ENCODE measurements at places on chromosomes 5 and 9.
A peak's percentile ranks its signal among the peaks of the same experiment; 100 is the strongest.

DNA sequence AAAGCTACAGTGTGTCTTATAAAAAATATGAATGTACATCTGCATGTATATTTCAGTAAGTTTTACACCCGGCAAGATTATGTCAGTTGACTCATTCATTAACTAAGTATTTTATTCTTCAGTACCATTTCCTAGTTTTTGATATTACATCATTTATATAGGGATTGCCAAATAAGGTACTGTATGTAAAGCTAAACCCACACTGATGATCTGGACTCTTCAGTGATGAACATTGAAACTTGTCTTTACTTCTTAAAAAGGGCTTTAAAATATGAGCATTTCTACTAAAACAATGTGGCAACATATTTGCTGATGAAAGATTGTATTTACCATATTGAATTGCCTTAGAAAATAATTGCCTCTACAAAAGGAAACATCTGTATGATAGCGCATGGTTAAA is 151.8 kb upstream of the TLX3 start:
- DNase-seq: no peak

- DNase-seq: no peak
These were observed 45.5 kb downstream of the PUM3 start for GRCh38 chr9:2798423-2798822.

- DNase-seq: peak; percentile 44
These were observed 74.1 kb upstream of the HSPA9 start for GRCh38 chr5:138649316-138649720.

GRCh38 chr5:55096861-55097260 is 5.6 kb upstream of the GZMA start:
- DNase-seq: no peak

DNA sequence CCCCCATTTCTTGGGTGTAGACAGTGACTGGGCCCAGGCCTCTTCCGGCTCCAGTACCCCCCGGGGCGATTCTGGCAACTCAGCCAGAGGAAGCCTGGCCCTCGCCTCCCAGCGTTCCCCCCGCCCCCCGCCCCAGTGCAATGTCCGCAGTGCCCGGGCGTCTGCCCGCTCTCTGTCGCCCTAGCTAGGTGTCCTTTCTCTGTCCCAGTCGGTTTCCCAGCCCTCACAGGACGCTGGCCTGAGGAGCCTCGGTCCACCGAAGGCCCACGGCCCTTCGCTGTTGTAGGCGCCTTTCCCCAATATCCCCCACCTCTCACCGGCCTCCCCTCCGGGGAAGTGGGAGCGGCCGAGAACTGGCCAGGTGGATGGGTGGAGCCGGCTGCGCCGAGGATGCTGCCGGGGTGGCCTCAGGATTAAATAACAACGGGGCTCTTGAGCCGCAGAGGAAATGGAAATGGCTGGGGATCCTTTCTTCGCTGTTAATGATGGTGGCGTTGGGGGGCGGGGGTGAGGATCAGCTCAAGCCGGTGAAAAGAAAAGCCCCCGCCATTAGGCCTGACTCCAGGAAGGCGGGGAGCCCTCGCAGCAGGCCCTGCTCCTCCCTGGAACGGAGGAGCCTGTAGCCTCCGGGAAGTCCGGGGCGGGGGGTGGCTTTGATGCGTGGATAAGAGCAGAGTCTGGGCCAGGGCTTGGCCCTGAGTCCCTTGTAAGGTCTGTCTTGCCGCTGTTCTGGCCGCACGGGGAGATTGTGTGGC is 1.1 kb upstream of the SPRY4 start:
- peak; percentile 75 for DNase-seq

DNA sequence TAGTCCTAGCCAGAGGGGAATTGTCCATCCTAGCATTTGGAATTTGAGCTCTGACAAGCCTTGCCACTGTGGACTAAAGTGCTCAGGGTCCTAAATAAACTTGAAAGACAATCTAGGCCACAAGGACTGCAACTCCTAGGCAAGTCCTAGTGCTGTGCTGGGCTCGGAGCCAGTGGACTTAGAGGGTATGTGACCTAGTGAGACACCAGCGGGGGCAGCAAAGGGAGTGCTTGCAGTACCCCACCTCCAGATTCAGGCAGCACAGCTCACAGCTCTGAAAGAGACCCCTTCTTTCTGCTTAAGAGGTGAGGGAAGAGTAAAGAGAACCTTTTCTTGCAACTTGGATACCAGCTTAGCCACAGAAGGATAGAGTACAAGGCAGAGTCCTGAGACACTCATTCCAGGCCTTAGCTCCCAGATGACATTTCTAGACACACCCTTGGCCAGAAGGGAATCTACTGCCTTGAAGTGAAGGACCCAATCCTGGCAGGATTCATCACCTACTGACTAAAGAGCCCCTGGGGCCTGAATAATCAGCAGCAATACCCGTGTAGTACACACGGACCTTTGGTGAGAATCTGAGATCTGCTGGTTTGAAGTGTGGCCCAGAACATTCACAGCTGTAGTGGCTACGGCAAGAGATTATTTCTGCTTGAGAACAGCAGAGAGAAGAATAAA is 164.6 kb downstream of the CCDC171 start:
- DNase-seq: no peak

- DNase-seq: no peak
These were observed 14.7 kb upstream of the NINJ1 start for GRCh38 chr9:93148721-93149120.

DNA sequence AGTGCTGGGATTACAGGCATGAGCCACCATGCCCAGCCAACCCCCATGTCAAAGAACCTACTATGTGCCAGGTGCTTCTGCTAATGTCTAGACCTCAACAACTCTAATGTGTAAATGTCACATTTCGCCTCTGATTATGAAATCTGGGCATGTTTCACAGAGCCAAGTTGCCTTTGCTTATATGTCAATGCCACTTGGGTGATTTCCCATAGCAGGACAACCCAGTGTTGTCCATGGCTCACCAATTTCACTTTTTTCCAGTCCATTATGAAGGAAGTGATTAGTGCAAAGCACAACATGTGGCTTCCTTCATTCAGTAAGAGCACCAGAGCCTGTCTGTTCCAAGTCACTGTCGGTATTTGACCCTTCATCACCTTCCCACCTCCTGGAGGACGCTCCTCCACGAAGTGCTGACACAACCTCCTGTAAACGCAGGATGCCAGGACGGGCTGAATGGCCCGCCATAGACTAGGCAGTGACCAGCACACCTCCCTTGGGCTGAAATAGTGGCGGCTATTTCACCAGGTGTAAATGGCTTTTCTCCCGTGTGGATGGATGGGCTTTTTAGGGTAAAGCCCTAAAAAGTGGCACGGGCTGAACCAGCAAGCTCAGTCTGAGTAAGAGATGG is 962 bp upstream of the PKN3 start:
- no peak for DNase-seq

DNA sequence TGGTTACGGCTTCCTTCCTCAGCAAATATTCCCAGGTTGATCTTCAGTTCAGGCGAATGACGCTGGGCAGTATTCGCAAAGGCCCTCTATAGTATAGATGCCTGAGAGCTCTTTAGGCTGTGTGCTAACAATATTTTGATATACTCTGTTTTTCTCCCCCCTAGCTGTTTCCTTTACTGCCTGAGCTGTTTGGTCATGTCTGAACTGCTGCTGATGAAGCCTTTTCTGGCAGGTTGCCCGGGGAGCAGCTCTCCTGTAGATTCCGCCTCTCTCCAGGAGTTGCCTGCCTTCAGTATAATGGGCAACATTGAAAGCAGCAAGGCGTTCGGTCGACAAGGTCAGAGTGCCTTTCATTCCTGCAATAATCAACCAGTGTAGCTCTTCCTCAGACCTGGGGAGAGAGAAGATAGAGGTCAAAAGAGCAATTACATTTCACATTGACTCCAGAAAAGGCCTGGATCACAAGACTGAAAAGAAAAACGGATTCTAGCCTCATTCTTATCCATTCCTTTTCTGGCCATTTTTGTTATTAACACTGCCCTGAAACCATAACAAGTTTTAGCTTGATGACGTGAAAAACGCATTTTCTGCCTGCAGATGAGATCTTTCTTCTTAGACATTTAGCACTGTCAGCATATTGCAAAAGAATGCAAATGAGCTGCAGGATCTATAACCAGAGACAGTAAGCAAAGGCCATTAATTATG is 60.1 kb upstream of the ZNF608 start:
- DNase-seq: peak; percentile 27

DNA sequence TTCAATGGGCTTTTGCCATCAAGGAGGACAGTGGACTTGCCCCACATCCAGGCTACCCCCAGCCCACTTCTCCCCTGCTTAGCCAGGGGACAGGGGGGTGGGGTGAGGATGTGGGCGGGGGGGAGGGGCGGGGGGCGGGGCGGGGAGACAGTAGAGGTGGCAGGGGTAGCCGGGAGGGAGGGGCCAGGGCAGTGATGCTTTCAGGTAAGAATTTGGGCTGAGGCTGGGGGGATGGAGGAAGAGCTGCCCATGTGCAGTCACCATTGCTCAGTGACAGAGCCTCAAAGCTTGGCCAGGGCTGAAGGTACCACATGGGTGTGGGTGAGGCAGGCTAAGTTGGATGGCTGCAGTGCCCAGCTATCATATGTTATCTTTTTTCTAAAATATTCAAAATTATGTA is 40.7 kb upstream of the HNRNPA0 start:
- DNase-seq: no peak

DNA sequence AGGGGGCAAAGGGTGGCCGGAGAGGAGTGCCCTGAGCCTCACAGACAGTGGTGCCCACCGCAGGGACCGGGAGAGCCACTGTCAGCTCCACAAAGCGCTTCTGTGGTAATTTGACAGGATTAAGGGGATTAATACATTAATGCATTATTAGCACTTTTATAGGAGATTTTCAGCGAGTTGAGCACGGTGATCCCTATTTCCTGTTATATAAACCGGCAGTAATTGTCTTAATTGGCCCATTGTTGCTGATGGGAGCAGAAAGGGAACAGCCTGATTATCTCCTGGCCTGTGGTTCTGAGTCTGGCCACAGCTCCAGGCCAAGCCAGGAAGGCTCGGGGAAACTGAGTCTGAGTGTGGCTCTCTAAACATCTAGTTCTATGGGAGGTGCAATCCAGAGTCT is 423.6 kb downstream of the CDK5RAP2 start:
- no peak for DNase-seq

DNA sequence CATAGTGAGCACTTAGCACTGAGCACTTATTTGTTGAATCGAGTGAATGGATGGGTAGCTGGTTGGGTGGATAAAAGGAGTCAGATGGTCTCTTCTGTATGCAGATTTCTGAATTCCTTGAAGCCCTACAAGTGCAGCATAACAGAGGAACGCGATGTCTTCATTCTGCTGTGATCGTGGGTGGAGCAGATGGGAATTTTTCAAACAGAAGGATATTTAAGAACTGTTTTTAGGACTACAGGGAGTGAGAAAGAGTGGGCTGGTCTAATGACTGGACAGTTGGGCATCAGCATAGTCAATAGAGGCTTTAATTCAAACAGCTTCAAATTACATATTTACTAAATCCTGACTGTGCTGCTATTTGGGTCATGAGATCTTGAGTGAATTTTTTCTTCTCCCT is 253.2 kb downstream of the CEMIP2 start:
- no peak for DNase-seq

GRCh38 chr5:132353486-132353995 is 16.0 kb upstream of the SLC22A5 start:
- no peak for DNase-seq

DNA sequence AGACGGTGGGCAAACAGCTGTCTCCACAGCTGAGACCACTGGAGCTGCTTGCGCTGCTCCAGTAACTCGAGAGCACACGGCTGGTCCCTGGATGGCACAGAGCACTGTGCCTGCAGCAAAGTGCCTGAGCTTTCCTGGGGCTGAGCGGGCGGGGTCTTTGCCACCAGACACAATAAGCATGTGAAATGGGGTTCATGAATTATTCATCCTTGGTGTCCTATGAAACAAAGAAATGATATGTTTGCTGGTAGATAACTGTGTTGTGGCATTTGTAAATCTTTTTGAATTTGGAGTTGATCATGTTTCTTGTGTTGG is 151.7 kb upstream of the MPDZ start:
- no peak for DNase-seq

DNA sequence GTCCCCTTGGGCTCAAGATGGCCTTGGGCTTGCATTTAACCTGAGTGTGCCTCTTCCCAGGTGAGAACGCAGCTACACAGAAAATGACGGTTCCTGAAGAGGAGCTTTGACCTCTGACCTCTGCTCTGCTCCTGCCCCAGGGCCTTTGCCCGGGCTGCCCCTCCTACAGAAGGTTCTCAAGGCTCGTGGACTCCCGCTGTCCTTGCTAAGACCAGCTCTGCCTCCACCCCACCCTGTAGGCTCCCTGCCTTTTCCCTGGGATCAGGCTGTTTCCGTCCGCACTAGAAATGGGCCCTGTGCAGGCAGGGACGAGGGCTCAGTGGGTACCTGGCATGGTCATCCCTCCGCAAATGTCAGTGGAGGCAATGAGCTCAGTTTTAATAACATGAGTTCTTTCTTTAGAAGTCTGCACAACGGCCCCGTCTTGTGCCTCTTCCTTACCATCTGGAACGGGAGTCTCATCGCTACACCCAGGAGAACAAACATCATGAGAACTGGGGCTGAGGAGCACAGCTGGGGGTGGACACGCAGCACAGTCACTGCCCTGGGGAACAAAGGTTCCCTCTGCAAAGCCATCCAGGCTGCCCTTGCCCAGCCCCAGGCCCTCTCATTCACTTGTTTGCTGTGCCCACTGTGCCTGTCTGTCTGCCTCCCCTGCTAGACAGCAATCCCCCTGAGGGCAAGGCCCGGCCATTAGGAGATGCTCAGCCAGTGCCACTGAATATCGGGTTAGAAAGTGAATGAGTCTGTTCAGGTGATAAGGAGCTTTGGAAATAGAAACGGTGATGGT is 26.7 kb upstream of the LPCAT1 start:
- DNase-seq: no peak

- no peak for DNase-seq
These were observed 5.2 kb upstream of the SLC22A5 start for GRCh38 chr5:132364319-132364718.

GRCh38 chr5:145221416-145221815 is 613.7 kb downstream of the PRELID2 start:
- DNase-seq: no peak

GRCh38 chr5:35354751-35355150 is 124.5 kb upstream of the PRLR start:
- no peak for DNase-seq

GRCh38 chr5:71615809-71616208 is 28.7 kb downstream of the MCCC2 start:
- DNase-seq: no peak

DNA sequence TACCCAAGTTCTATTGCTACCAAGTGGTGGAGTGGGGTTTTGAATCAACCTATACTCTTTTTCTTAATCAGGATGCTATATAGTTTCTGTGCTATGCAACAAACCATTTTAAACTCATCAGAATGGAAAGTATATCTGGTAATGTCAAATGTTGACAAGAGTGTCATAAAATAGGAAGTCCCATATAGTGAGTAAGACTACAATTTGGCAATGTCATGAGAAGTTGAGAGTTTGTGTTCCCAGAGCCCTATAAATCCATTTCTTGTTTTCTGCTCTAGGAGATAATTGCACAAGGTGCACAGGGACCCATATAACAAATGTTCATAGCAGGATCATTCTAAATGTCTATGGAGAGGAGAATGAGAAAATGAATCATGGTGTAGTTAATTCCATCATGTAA is 109.8 kb upstream of the TXNDC8 start:
- DNase-seq: no peak
